Stimulated activated CD8-positive, alpha-beta memory T cell treated with anti-CD3 and anti-CD28 coated beads, Interleukin-7, amount 100 ng/mL, for 48 hours (primary cell): ENCODE measurements at places on chromosomes 2 and 18.

GRCh38 chr2:24913911-24914310, 6.1 kb downstream of the ADCY3 start:
- no peak for DNase-seq

- no peak for DNase-seq
Measured at GRCh38 chr18:22177327-22177871, 8.0 kb downstream of the GATA6 start.

DNA sequence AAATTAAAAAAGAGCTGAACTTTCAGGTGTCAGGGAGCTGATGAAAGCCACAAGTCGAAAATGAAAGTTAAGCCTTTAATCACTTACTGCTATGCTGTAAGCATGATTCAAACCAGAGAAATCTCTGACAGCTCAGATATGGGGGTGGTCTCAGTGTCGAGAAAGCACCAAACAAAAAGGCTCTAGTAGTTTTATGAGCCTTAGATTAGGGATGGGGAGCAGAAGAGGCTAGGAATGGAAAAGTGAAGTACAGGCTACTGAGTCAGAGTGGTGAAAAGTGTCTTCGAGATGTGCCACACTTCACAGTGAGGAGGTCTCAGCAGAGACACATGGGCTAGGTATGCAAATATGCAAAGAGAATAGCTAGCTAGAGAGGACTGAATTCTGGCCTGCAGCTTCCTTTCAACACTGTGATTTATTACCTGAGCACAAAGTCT, 482.2 kb downstream of the SPAG16 start:
- DNase-seq: no peak

- DNase-seq: no peak
Measured at GRCh38 chr2:232268636-232269165, 109.8 kb upstream of the ALPP start.

DNA sequence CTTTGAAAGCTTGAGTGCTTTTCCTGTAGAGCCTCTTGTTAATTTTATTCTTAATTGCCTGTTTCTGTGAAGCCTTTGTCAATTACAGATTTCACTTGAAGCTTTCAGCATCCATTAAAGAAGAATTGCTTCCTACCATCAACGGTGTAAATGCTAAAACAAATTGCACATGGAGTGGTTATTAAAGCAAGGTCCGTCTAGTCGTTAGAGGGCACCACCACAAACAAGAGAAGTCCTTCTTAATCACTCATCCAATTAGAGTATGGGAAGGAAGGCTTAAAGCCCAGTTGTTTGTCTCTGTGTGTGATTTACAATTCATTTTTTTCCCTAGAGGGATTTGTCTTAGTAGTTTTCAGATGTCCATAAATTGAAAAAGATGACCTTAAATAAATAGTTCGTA, 1.6 kb downstream of the KCNJ3 start:
- no peak for DNase-seq

DNA sequence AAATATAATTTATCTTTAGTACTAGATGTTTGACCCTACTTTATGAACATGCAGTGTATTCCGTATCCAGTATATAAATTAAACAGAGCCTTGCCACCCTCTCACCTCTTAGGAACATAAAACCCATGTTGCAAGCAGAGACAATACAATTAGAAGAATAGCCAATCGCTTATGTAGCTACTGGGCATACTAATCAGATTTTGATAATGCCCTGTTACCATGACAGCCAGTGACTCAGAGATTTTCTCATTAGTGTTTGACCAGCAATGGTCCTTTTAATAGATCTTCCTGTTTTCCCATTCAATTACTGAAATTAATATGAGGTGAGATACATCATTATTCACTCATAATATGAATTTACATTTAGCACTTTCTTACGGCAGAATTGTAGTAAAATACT, 547.3 kb upstream of the VWC2L start:
- no peak for DNase-seq

GRCh38 chr2:101961338-101962191, 30.2 kb upstream of the IL1R2 start:
- no peak for DNase-seq
